ENCODE measurements at places on chromosomes 1 and 21. TPM values are rescaled to one million over a fixed set of nuclear protein-coding genes. Genes with fewer than 3 reads are reported as not detected.

The DDAH1 gene
- total RNA-seq, result 93.0 TPM

The SMPDL3B gene
- 62.4 TPM for total RNA-seq

The PLPP3 gene
- 29.8 TPM for total RNA-seq

- DNase-seq, result no peak
Observed at GRCh38 chr21:38314558-38314957, 57.8 kb downstream of the KCNJ15 start.

GRCh38 chr1:229438021-229438420, 4.1 kb upstream of the ACTA1 start:
- no peak for DNase-seq

GRCh38 chr1:69671363-69672010, 103.8 kb downstream of the LRRC7 start:
- DNase-seq, result no peak
